ENCODE measurements at places on chromosomes 11 and 22.

GRCh38 chr22:38802671-38803121 is 8.8 kb upstream of the DNAL4 start:
- no peak for DNase-seq

- DNase-seq, result no peak
Measured at GRCh38 chr11:114594703-114595102, 883 bp downstream of the NXPE4 start.

DNA sequence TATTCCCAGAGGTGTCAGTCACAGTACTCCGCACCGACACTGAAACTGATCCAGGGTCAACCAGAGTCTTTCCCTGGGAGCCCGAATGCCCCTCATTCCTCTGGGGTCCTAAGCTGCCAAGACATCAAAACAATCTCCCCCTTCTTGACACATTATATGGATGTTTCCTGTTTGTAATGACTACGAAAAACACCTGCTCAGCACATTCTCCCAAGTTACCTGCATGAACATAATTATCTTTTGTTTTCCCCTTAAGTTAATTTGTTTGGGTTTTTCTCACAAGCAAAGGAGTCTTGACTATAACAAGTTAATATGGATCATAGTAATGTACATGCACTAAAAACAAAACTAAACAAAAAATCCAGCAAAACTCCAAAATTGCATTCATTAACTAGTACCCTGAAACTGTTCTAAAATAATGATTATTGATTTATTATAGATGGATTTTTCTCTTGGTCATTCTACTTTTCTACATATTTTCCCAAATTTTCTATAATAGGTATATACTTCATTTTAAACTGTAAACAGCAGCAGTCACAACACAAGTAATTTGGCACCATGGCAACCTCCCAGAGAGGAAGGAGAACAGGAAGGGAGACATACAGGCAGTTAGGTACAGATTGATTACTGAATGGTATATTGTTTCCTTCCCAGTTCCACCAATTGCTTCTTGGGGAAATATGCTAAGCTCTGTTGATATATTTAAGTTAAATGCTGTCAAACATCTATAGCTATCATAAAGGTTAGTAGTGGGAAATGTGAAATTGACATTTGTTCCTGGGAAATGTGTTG is 631.5 kb downstream of the METTL15 start:
- DNase-seq, result no peak

GRCh38 chr11:128777369-128778011 is 83.6 kb downstream of the FLI1 start:
- DNase-seq, result no peak

- no peak for DNase-seq
Measured at GRCh38 chr11:110295086-110295485, 1.3 kb downstream of the RDX start.

GRCh38 chr22:49833340-49834007 is 5.8 kb upstream of the BRD1 start:
- no peak for DNase-seq

DNA sequence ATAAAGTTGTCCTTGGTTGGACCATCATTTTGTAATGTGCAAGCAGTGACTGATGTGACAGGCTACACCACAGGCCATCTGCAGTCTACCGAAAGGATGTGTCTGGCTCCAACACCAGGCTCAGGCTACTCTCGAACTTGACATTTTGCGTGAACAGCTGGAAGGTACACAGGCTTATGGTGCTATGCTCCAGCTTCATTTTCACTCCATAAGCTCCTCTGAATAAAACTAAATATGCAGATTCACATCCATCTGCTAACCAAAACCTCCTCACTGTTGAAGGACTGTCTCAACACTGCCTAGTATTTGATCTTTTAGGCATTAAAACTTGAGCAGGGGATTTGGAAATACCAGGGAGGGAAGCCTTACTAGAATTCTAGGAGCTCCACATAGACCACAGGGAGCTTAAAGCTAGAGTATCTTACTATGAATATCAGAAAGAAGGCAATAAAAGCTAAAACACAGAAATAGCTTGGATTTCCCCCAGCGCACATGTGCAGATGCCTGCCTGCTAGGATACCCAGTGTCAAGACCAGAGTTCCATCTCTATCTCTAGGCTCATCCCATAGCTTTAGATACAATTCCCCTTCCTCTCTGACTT is 383.9 kb upstream of the FAT3 start:
- DNase-seq, result no peak

DNA sequence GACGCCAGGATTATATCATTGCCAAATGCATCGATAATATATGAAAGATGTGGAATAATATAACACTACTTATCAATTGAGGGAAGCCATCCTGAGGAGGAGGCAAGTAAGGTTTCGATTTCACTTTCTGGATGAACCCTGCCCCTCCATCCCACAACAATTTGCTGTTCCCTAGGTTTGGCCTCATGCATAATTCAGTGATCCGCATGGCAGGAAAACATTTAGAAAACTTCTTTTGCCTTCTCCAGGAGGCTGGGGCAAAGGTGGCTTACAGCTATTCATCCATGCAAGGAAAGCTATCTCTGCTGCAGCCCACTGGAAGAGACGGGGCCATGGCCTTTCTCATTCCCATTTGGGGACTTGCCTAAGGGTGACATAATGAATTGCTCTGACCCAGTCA is 489.4 kb upstream of the CADM1 start:
- DNase-seq, result no peak

- DNase-seq, result no peak
Measured at GRCh38 chr11:8250434-8250833, 13.2 kb downstream of the LMO1 start.

- DNase-seq, result no peak
Measured at GRCh38 chr11:26572770-26573402, 823 bp upstream of the MUC15 start.

GRCh38 chr11:77819921-77820564 is 479 bp downstream of the RSF1 start:
- peak; percentile 1 for DNase-seq

GRCh38 chr11:120357620-120358019 is 21.4 kb downstream of the ARHGEF12 start:
- DNase-seq, result no peak

DNA sequence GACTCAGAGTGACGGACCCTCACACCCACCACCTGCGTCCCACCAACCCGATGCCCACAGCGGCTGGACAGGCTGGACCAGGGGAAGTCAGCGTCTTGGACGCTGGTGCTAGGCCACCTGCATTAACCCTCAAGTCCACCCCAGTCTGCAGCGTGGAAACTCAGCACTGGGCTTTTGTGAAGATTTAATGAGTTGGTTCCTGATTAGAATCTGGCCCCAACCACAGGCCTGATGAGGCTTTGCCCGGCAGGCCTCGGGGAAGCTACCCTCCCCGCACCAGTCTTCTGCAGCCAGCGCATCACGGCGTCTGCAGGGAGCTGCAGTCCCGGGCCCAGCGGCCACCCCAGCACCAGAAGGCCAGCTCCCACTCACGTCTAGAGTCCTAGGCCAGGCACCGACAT is 101.0 kb downstream of the BRD1 start:
- no peak for DNase-seq

DNA sequence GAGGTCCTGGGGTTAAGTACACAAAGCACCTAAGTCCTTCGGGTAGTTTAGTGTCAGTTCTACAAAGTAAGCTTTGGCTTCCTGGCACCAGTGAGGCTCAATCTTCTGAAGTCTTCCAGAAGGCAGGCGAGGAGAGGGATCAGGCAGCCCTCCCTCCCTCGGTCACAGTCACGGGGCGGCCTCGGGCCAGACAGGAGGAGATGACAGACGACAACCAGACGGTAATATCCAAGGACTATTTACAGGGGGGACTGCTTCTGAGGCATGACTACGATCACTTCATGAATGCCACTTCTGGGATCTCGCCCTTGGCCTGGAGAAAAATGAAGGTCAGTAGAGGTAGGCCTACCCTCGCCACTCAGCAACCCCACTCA is 383 bp upstream of the TMEM223 start:
- DNase-seq, result no peak

DNA sequence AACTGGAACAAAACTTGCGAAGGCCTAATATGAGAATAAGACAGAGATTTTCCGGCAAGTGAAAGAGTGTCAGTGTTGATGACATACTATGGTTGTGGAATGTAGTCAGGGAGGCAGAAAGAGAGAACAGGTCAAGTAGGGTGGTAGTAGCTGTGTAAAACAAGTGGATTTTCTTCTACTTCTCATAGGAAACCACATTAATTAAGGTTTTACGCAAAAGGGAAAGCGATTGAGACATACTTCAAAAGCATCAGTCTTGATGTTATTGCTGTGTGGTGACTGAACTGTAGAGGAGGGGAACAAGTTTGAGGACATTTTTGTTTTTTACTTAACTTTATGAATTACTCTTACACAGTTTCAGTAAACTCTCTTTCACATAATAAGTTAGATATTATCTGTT is 186.0 kb upstream of the CNTN5 start:
- no peak for DNase-seq

DNA sequence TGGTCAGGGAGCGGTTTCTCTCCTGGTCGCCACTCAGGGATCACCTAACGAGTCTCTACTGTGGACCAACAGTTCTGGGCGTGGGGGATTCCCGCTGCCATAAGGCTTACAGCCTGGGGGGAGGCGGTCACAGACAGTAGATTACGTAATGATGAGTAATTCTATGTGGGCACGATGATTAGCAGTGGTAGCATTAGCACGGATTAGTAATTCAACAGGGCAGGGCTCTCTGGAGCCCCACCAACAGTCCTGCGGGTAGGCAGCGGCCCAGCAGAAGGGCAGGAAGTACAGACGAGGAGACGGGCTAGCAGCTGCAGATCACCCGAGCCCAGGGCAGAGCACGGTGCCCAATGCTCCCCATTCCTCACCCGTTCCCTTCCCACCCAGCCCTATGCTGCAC is 3.6 kb downstream of the SHISAL1 start:
- no peak for DNase-seq

DNA sequence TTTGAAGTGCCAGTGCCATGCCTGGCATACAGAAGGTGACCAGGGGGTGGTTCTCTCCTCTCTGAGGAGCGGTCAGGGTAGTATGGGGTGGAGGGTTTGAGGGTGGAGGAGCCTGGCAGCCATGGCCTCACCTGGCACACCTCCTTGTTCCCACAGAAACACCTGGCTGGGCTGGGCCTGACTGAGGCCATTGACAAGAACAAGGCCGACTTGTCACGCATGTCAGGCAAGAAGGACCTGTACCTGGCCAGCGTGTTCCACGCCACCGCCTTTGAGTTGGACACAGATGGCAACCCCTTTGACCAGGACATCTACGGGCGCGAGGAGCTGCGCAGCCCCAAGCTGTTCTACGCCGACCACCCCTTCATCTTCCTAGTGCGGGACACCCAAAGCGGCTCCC is 9.6 kb downstream of the SERPINH1 start:
- no peak for DNase-seq

DNA sequence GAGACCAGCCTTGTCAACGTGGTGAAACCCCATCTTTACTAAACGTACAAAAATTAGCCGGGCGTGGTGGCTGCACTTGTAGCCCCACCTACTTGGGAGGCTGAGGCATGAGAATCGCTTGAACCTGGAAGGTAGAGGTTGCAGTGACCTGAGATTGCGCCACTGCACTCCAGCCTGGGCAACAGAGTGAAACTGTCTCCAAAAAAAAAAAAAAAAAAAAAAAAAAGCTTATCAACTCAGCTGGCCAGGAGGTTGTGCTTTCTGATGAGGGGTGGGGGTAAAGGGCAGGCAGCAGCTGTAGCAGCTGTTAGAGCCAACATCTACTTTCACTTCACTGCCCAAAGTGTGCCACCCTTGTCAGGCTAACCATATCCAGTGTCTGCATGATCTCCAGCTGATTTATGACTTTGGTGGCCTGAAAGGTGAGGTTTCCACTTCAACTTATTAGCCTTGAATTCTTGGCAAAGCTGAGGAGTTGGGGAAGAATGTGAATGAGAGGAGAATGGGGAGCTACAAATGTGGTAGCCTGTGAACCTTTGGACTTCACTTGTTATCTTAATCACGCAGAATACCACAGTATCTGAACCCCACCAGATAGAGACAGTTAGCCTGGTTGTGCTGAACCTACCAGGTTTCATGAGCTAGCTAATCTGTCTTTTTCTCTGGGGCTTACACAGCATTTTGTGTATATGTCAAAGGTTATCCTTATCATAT is 19.6 kb downstream of the RNF121 start:
- no peak for DNase-seq
